Left cardiac atrium (tissue), 4 donors: ENCODE measurements at places on chromosomes 11 and 22. TPM values are rescaled to one million over a fixed set of nuclear protein-coding genes. Genes with fewer than 3 reads are reported as not detected.
A peak's percentile ranks its signal among the peaks of the same experiment; 100 is the strongest.

DNA sequence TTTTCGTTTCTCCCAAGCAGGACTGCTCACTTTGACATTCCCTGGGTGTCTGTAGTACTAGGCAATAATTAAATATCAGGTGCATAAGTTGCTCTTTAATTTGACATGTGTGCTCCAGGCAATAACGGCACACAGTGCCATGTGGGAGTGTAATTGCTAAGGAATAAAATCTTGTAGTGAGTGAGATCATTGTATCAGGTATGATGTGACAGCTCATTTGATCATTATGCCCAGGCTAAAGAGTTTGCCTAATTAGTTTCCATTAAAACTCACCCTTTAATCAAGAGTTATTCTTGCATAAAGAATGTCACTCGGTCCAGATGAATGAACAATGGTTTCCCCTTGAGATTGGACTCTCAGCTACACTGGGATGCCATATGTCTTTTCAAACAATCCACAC lies 220.0 kb downstream of the INSC start:
- no peak for DNase-seq

DNA sequence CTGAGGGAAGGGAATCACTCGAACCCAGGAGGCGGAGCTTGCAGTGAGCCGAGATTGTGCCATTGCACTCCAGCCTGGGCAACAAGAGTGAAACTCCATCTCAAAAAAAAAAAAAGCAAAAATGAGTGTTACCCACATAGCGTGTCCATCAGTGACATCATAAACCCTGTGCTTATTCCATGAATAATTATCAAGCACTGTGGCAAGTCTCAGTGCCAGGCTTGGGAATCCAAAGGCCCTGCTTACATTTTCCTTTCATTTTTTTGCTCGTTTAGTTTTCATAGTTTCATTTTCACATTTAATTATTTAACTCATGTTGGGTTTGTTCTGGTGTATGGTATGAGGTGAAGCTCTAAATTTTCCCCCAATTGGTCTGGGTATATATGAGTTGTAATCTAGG lies 46.5 kb downstream of the NEU3 start:
- no peak for DNase-seq

DNA sequence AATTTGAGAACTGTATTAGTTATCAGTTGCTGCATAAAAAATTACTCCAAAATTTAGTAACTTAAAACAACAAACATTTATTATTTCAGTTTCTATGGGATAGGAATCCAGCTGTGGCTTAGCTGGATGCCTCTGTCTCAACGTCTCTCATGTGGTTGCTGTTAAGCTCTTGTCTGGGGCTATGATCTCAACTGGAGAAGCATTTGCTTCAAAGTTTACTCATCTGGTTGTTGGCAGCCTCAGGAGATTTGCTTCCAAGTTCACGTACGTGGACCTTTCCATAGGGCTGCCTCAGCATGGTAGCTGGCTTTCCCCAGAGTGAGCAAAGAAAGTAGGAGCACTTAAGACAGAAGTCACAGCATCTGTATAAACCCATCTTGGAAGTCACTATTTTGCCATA lies 144.9 kb upstream of the SESN3 start:
- no peak for DNase-seq

GRCh38 chr11:47272706-47273105 lies 2.8 kb downstream of the MADD start:
- no peak for DNase-seq

- no peak for DNase-seq
Observed at GRCh38 chr11:119677840-119678239, 51.2 kb downstream of the NECTIN1 start.

GRCh38 chr11:132300283-132300682 lies 929.9 kb downstream of the NTM start:
- no peak for DNase-seq

Gene FREY1
- 0.47 TPM for total RNA-seq

DNA sequence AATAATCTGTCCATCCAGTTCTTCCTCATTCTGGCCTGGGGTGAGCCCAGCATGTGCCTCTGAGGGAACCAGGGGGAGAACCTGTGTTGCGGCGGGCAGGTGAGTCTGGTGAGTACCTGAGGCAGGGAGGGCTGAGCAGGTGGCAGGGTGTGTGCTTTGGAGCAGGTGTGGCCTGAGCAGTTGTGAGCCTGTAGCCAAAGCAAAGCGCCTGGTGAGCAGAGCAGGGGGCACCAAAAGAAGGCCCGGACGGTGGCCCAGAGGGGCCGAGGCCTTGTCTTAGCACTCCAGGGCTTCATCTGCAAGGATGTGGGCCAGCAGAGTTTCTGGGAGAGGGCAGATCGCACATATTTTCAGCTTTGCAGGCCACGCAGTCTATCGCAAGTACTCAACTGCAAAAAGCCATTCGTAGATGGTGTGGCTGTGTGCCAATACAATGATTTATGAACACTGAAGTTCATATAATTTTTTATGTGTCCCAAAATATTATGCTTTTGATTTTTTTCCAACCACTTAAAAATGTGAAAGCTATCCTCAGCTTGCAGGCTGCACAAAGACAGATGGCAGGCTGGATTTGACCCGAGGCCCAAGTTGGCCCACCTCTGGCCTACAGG lies 8.7 kb downstream of the GLB1L2 start:
- DNase-seq = no peak

- DNase-seq = no peak
Observed at GRCh38 chr11:35033011-35033410, 106.0 kb upstream of the CD44 start.

- DNase-seq = no peak
Observed at GRCh38 chr22:21837248-21837979, 30.0 kb downstream of the MAPK1 start.

Gene ROBO3
- 11.5 TPM for total RNA-seq

Gene ZP1
- total RNA-seq = not detected

Gene MS4A6A
- 62.5 TPM for total RNA-seq

Gene EPS8L2
- total RNA-seq = 8.0 TPM

GRCh38 chr11:34792814-34793258 lies 123.3 kb downstream of the APIP start:
- DNase-seq = no peak

Gene ALDH3B1
- total RNA-seq = 8.9 TPM

Gene OR2AG2
- 0.08 TPM for total RNA-seq

GRCh38 chr11:75841739-75842138 lies 26.7 kb downstream of the UVRAG start:
- DNase-seq = no peak

GRCh38 chr22:18067548-18068341 lies 10.0 kb upstream of the PEX26 start:
- DNase-seq = no peak

GRCh38 chr11:15793043-15793996 lies 563.0 kb downstream of the SOX6 start:
- no peak for DNase-seq

DNA sequence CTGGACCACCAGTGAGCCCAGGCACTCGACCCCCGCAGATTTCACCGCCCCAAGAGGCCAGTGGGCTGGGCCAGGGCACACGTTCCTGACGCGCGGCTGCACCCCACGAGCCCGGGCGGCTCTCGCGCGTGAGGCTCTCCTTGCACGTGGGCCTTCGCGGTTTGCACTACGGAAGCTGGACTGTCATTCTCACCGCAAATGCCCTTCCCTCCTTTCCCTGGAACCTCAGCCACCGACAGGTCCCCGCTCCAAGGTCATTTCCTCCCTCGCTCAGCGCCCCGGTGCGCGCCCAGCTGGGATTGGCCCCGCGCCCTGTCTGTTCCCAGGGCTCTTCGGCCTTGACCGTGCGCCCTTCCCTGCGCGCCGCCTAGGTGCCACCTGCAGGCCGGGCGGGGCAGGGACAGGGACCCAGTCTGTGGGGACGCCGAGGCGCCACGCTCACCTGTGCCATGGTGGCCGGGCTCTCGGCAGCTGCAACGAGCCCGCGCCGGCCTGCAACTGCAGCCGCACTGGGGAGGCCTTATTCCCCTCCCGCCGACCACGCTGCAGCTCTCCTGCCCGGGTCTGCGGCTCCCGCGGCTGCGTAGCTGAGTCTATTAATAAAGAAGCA lies 2.1 kb upstream of the CPT1A start:
- peak; percentile 79 for DNase-seq

- no peak for DNase-seq
Observed at GRCh38 chr11:109197656-109198055, 224.3 kb upstream of the C11orf87 start.

- no peak for DNase-seq
Observed at GRCh38 chr22:27409299-27409698, 392.3 kb downstream of the MN1 start.

Gene CFAP300
- total RNA-seq = 0.74 TPM

DNA sequence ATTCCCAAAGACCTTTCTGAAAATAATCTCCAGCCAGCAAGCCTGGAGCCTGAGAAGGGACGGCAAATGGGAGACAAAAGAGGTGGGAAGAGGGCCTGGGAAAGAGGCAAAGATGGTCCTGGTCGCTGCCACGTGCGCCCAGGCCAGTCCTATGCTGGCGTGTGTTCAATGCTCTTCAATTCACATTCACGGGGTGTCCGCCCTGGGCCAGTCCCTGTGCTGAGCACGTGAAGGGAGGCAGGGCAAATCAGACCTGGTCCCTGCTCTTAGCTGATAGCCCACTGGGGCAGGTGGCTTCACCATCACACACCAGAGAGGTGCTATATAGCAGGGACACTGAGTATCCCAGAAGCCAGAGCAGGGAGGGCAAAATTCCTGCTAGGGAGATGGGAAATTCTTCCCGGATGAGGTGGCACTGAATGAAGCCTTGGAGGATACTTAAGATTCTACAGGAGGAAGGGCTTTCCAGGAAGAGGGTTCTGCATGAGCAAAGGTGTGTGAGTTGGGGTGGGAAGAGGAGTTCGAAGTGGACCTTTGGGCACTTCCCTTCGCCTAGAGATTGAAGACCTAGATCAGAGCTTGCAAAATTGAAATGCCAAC lies 148.2 kb downstream of the CHST1 start:
- DNase-seq = no peak

GRCh38 chr22:33321466-33321865 lies 263.3 kb upstream of the SYN3 start:
- DNase-seq = no peak

DNA sequence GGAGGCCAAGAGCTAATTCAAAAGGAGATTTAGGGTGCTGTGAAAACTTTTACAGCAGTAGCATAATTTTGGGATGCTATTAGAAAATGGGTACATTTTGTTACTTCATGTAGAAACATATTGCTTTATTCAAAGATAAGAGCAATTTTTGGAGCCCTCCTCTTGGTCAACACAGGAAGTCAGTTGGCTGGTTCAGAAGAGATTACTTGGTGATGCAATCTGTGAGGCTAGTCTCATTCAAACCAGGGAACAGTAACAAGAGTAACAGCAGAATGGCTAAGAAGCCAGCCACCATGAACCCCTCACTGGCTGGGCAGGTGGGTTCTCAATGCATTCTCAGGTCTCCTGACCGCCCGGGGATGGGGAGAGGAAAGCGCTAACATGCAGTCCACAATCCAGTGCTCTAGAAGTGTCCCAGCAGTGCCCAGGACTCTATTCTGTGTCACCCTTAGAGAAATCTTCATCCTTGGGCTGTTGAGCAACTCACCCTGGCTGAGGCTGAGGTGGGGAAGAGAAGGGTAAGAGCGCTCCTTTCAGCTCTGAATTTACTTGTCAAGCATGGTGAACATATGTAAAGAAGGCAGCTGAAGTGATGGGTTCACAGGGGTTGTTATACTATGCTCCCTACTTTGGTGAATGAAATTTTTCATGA lies 262.2 kb upstream of the UBASH3B start:
- peak; percentile 22 for DNase-seq

Gene OR11H1
- total RNA-seq = not detected

DNA sequence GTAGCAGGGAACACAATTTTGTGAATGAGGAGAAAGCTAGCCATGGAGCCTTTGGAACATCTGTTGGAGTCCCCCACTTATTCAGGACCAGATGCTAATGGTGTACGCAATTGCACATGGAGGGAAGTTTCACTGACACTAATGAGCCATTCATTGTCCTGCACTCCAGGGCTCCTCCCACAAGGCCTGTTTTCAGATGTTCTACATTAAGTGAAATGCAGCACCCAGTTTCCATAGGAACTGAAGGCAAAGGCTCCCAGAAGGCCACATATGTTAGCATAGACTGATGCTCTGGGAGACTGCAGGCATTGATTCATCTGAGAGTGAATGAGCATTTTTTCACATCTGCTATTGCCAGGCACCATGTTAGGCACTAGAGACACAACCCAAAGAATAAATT lies 399.5 kb downstream of the ETS1 start:
- DNase-seq = no peak

DNA sequence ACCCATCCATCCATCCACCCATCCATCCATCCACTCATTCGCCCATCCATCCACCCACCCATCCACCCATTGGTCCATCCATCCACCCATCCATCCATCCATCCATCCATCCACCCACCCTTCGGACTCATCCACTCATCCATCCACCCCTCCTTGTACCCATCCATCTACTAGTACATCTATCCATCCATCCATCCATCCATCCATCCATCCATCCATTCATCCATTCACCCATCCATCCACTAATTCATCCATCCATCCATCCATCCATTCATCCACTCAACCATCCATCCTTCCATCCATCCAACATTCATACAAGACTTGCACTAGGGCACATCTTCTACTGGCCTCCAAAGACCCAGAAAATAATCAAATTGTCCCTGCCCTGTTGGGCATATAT lies 20.0 kb downstream of the MYEOV start:
- no peak for DNase-seq

Gene ROM1
- 3.7 TPM for total RNA-seq

- peak; percentile 48 for DNase-seq
Observed at GRCh38 chr22:45548991-45549761, 46.5 kb downstream of the FBLN1 start.

- DNase-seq = peak; percentile 55
Observed at GRCh38 chr11:13335319-13335718, 57.7 kb downstream of the BMAL1 start.

Gene KIF18A
- 0.50 TPM for total RNA-seq

DNA sequence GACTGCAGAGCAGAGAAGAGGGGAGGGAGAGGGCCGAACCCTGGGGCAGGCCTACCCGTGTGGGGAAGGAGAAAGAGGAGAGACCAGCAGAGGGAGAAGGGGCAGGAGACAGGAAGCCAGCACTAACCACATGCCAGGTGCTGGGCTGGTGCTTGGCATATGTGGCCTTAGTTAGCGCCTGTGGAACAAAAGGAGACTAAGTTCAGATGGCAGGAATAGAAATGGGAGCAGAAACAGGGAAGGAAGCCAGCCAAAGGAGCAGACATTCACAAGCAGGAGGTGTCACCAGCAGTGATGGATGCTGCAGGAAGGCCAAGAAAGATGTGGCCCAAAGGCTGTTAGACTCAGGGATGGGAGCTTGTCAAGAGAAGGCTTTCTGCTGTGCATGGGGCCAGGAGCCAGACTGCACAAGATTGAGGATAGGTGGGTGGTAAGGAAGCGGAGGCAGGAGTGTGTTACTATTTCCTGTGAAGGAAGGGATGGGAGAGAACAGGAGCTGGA lies 26.7 kb downstream of the TREH start:
- no peak for DNase-seq

GRCh38 chr11:96092511-96092910 lies 168.6 kb upstream of the MTMR2 start:
- no peak for DNase-seq

GRCh38 chr11:64713781-64714363 lies 9.1 kb downstream of the NRXN2 start:
- no peak for DNase-seq

Gene OR5B12
- total RNA-seq = not detected

GRCh38 chr11:85771568-85771967 lies 39.4 kb downstream of the SYTL2 start:
- no peak for DNase-seq

GRCh38 chr11:96043291-96043690 lies 119.4 kb upstream of the MTMR2 start:
- no peak for DNase-seq

Gene C1QTNF4
- 0.37 TPM for total RNA-seq

GRCh38 chr11:64643920-64644646 lies 53.1 kb downstream of the SLC22A12 start:
- no peak for DNase-seq
